ENCODE measurements at places on chromosomes 4 and X. TPM values are rescaled to one million over a fixed set of nuclear protein-coding genes. Genes with fewer than 3 reads are reported as not detected.

GRCh38 chrX:82087699-82088098, 885.8 kb downstream of the SH3BGRL start:
- DNase-seq = peak; percentile 6

- no peak for DNase-seq
Observed at GRCh38 chr4:75715105-75715799, 9.1 kb upstream of the USO1 start.

GRCh38 chr4:167111622-167112021, 122.7 kb downstream of the SPOCK3 start:
- no peak for DNase-seq

DNA sequence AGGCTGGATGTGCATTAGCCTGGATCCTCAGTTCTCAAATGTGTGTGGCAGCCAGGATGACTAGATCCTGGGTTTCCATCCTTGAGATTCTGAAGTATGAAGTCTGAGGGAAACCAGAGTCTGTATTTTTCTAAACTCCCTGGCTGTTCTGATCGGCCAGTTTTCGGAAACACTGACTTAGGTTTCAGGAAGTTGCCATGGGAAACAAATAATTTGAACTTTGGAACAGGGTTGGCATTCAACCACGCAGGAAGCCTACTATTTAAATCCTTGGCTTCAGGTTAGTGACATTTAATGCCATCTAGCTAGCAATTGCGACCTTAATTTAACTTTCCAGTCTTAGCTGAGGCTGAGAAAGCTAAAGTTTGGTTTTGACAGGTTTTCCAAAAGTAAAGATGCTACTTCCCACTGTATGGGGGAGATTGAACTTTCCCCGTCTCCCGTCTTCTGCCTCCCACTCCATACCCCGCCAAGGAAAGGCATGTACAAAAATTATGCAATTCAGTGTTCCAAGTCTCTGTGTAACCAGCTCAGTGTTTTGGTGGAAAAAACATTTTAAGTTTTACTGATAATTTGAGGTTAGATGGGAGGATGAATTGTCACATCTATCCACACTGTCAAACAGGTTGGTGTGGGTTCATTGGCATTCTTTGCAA, 67.6 kb downstream of the PDGFRA start:
- no peak for DNase-seq

DNA sequence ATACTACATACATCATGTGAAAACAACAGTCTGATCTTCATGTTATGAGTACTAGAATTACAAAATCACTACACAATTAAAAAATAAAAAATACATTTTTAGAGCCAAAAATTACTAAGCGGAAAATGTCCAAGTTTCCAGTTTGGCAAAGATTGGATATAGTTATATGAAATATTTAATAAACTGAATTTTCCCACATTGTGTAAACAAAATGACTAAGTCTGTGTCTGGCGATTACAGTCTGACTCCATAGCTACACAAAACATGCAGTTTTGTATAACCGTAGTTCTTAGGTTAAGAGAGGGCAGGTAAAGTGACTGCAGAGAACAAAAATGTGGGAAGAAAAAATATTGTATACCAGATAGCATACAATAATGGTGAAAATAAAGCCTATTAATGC, 59.2 kb upstream of the TMEM47 start:
- DNase-seq = no peak

DNA sequence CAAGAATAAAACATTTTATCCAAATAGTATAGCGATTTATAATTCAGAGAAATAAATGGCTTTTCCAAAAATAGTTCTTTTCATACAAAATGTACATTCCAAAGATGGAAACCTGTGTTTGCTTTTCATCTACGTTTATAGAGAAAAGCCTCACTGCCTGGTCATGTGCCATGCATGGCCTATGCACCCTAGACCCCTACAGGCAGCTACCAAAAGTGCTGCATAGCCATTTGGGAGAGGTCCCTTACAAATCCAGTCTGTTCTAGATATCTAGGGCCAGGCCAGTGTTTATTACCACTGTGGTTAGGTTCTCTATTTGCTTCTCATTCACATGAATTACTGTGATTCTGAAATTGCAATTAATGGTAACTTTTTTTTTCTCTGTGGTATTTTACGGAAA, 17.2 kb downstream of the HMGB2 start:
- DNase-seq = no peak

ARHGAP4 gene
- total RNA-seq = 6.4 TPM

GRCh38 chr4:17260166-17260907, 251.6 kb downstream of the QDPR start:
- no peak for DNase-seq

GRCh38 chr4:181698221-181698620, 545.0 kb upstream of the TENM3 start:
- DNase-seq = no peak

DNA sequence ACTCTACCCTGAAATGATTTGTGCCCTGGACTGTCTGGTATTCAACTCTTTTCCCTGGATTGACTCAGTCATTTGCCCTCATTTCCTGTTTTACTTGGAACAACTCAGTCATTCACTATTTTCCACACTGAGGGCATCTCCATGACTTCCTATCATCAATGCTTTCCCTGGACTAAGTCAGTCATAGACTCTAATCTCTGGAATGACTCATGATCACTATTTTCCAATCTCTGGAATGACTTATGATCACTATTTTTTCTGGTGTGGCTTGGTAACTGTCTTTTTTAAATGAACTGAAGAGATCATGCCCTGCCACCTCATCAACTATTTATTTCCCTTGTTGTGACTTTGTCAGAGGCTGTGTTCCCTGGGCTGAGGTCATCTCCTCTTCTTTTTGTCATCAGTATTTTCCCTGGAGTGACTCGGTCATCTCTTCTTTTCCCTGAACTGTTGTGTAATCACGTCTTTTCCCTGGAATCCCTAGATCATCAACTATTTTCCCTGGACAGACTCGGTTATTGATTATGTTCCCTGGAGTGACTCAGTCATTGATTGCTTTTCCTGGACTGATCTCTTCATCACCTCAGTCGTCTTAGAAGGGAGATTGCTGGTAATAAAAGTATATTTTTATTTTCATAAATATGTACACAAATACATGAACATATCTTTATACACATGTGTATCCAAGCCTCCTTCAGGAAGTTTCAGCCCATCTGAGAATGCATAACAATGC, 327.1 kb upstream of the VCX start:
- no peak for DNase-seq

- DNase-seq = peak; percentile 19
Observed at GRCh38 chr4:1578251-1578773, 105.8 kb downstream of the FAM53A start.

- DNase-seq = no peak
Observed at GRCh38 chr4:97910005-97910404, 233.3 kb downstream of the STPG2 start.

DMRTC1B gene
- total RNA-seq = not detected

NKX3-2 gene
- not detected for total RNA-seq

DNA sequence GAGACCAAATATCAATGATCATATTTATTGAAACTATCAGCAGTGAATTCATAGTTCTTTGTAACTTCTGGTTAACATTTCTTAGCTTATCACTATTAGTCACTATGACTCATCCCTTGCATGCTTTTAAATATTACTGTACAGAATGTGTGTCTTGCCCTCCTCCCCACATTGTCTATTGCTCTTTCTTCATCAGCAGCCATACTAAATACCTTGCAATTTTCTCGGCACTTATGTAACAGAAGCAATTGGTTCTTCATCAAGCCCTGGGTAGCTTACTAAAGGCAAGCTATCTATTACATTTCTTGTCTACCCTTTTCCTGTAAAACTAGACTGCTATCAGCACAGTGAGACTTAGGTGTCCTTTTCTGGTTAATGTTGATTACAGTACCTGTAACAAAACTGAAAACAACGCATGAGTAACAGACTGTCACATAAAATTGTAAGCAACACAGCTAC, 8.2 kb downstream of the KLHL4 start:
- DNase-seq = no peak

TMEM31 gene
- not detected for total RNA-seq

LEF1 gene
- 0.90 TPM for total RNA-seq

DNA sequence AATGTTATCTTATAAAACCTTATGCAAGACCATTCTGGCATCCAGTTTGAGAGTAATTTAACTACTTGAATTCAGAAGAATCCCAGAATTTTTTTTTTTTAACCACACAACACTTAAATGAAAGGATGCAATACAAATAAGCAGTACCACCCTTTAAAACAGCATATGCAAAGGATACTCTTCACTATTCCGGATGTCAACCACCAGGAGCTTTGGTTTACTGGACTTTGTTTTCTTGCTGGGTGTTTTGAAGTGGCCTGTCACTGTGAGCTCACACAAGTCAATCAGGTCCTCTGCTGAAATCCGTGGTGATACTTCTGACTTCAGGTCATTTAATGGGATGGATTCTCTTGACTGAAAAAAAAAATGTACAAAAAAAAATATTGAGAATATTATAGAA, 200.0 kb downstream of the TBCK start:
- no peak for DNase-seq

- DNase-seq = peak; percentile 42
Observed at GRCh38 chr4:70895405-70895804, 6.8 kb upstream of the MOB1B start.

GRCh38 chr4:31573554-31573953, 853.4 kb downstream of the PCDH7 start:
- no peak for DNase-seq

ITGB1BP2 gene
- total RNA-seq = 97.6 TPM

- DNase-seq = no peak
Observed at GRCh38 chr4:46146993-46147392, 23.1 kb upstream of the GABRG1 start.

IGFBP7 gene
- total RNA-seq = 535 TPM

- no peak for DNase-seq
Observed at GRCh38 chr4:181345931-181346330, 897.3 kb upstream of the TENM3 start.

- no peak for DNase-seq
Observed at GRCh38 chr4:137583671-137584070, 51.4 kb upstream of the PCDH18 start.

TSPAN7 gene
- total RNA-seq = 11.1 TPM

BEX1 gene
- 1.5 TPM for total RNA-seq

DNA sequence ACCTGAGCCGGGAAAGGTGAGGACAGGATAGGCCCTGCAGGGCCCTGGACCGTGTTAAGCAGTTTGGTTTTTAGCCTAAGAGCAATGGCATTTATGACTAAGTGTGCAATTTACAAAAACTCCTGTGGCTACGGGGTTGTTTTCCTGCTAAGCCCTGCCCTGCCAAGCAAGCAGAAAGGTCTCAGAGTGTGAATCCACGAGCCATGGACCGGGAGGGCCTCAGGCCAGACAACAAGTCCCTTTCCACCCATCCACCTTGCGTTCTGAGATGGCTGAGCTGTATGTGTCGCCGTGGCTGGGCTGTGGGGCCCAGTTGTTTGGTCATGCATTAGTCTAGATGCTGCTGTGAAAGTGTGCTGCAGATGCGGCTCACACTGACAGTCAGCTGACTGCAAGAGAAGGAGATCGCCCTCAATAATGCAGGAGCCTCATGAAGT, 33.9 kb upstream of the AFAP1 start:
- no peak for DNase-seq

DNA sequence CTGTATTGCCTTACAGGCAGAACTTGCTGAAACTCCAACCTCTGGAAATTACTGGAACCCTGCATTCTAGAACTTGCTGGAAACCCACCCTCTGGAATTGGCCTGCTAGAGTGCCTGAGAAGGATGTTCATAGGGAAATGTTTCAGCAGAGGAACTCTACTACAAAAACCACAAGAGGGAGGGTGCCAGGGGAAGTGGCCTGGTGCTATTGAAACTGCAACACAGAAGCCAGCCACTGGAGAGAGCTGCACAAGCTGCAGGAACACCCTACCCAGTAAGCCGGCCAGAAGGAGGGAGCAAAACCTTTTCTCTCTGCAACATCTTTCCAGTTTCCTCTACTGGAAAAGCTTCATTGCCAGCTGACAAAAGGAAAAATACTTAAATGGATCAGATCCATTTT, 2.5 kb upstream of the BRWD3 start:
- DNase-seq = no peak

- no peak for DNase-seq
Observed at GRCh38 chrX:31319586-31319985, 247.7 kb upstream of the FTHL17 start.

DNA sequence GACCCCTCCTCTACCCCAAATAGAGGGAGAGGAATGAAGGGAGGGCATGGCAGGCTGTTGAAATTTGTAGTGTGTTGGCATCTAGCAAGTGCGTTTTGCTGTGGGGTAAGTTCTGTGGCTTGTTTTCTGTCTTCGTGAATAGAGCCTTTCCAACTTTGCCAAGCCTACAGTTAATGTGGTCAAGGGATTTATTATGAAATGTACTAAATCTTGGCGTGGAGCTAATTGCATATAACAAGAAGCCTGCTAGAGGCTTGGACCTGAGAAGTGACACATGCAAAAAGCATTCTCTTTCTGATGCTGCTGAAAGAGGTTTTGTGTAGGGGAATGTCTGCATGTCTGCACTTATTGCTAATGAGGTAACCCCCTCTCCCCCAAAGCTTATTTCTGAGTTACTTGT, 132.2 kb downstream of the BMPR1B start:
- DNase-seq = no peak

DNA sequence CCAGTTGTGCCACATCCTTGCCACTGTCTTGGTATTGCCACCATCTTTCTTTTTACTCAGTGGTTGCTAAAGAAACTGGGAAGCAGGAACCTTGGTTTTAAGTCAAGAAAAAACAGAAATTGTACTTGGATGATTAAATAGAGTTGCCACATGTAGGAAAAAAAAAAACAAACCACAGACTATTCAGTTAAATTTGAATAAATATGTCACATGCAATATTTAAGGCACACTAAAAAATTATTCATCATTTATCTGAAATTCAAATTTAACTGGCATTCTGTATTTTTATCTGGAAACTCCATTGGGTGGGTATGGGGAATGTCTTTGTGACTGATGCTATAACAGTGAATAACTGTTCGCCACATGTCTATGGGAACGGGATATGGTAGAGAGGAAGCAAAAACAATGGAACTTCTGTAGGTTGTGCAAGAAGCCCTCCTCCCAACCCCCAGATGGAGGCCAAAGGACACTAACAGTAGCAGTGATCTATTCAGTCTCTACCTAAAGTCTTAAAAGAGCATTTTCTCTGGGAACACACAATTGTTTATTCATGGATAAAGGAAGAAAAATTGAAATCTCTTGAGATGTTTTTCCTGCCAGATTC, 57.0 kb upstream of the PLAC8 start:
- no peak for DNase-seq

GRCh38 chrX:129743821-129744220, 5.0 kb downstream of the XPNPEP2 start:
- no peak for DNase-seq

- DNase-seq = no peak
Observed at GRCh38 chr4:184329235-184329634, 111.6 kb upstream of the ENPP6 start.

DNA sequence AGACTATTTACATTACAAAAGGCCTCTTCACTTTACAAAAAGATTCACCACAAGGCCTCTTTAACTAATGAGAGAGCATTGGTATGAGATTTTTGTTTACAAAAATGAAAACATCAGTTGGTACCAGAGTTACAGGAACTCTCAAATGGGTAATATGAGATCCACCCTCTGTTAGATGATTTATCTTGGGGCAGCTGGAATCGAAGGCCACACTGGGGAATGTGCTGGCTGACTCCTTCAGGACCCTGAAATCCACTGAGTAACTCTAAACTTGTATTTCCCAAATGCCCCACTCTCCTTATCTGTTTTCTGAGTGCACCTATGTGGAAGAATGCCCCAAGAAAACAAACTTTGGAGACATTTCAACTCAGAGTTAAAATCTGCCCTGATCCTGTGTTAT, 232.9 kb upstream of the F9 start:
- no peak for DNase-seq

TMEM47 gene
- total RNA-seq = 31.2 TPM

RBM41 gene
- 18.9 TPM for total RNA-seq
